Cardiac septum (tissue), 1 donor: ENCODE measurements at places on chromosomes 2 and 18. TPM values are rescaled to one million over a fixed set of nuclear protein-coding genes. Genes with fewer than 3 reads are reported as not detected.

GRCh38 chr18:77146249-77147080 is 13.9 kb upstream of the MBP start:
- DNase-seq: no peak

- DNase-seq: no peak
These were observed 4.8 kb downstream of the MSGN1 start for GRCh38 chr2:17821080-17821479.

DNA sequence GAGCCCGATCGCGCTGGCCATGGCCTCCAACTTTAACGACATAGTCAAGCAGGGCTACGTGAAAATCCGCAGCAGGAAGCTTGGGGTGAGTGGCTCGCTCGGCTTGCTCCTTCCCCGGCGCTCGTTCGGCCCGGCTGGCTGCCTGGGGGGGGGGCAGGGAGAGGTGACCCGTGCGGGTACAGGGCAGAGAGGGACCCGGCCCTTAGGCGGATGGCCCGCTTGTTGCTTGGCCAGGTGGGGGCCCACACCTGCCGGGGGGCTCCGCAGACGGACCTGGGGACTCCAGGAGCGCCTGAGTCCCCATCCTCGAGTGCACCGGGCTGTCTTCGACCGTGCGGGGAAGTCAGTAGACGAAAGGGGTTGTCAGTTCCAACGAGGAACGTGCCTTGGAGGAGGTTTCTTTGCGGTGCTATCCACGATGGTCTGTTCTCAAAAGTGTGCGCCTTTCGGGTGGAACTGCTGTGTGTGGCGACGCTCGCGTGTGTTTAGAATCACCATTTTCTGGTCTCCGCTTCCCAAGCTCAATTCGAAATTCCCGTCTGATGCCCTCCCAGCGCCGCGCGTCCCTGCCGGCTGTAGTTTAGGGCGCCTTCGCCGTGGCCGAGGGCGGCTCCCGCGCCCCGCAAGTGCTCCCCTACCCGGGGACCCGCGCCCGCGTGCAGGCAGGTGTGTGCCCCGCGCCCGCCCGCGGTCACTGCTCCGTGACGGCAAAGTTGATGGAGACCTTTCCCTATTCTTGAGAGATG is 711 bp downstream of the DOK6 start:
- DNase-seq: no peak

GRCh38 chr2:173578404-173579107 is 223.9 kb downstream of the CDCA7 start:
- DNase-seq: no peak

DNA sequence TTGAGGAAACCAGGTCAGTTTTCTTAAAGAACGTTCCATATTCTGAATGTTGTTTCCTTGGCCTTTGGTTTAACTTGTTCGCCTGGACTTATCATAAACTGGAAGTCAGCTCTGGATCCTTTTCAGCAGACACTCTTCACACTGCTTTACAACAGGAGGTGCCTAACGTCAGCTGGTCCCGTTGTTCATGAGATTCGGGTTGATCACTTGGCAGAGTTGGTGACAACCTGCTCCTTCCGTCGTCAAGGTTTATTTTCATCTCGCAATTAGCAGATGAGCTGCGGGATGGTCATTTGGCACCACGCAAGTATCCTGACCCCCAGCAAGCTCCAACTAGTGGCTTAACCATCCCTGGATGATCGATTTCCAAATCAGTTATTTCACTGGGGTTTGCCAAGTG is 23.0 kb upstream of the BIN1 start:
- no peak for DNase-seq

DNA sequence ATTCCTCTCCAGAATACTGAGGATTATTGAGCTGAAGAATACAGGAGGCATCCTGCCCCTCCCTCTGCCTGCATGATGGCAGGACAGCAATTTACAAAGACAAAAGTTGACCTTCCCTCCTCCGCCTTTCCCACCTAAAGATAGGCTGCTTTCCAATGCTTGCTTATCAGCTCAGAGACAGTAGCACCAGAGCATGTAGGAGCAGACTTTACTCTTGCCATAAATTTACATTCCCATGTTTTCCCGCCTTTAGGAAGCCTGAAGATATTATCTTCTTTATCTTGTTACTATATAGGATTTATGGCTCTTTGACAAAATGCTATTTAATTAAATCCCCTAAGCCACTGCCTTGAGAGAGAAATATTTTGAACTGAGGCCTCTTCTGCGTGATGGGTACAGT is 135.6 kb upstream of the HNMT start:
- DNase-seq: no peak

DNA sequence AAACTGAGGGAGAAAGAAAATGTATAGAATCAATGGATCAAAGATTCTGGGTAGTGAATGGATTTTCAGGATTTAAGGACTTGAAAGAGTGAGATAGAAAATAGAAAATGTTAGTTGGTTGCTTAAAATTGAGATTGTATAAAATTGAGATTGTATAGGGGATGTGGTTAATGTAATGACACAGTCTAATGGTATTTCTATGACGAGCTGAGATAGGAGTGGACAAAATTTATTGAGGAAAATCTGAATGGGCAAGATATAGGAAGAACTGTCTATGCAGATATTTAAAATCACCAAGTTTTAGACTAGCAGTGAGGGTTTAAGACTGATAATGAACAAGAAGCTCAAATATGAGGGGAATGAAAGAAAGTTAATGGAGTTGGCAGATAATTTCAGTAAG is 406.6 kb downstream of the NYAP2 start:
- DNase-seq: no peak

- DNase-seq: no peak
These were observed 73.1 kb downstream of the MYCN start for GRCh38 chr2:16013359-16013911.

- DNase-seq: no peak
These were observed 516.9 kb upstream of the DSEL start for GRCh38 chr18:68033466-68033865.

- no peak for DNase-seq
These were observed 268.1 kb downstream of the ZNF385B start for GRCh38 chr2:179593323-179593722.

GRCh38 chr2:101106453-101107181 is 44.6 kb downstream of the TBC1D8 start:
- no peak for DNase-seq

- no peak for DNase-seq
These were observed 4.1 kb upstream of the ZCCHC2 start for GRCh38 chr18:62518460-62519375.

GRCh38 chr2:40096360-40096759 is 317.3 kb upstream of the THUMPD2 start:
- DNase-seq: no peak

DNA sequence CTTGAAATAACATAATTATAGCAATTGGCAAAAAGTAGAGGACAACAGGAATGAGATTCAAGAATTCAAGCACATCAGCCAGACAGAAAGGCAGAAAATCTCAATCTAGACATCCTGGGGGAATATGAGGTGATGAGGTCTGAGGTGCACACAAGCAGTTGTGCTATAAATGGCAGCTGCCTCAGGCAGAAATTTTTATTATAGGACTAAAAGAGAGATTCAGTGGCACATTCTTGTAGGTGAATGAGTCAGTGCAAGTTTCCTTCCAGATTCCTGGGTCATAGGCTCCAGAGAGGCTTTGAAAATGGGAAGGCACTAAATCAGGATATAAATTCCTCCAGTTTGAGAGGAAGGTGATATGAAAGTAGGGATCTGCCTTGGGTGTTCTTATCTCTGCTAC is 127.2 kb upstream of the THSD7B start:
- no peak for DNase-seq

DNA sequence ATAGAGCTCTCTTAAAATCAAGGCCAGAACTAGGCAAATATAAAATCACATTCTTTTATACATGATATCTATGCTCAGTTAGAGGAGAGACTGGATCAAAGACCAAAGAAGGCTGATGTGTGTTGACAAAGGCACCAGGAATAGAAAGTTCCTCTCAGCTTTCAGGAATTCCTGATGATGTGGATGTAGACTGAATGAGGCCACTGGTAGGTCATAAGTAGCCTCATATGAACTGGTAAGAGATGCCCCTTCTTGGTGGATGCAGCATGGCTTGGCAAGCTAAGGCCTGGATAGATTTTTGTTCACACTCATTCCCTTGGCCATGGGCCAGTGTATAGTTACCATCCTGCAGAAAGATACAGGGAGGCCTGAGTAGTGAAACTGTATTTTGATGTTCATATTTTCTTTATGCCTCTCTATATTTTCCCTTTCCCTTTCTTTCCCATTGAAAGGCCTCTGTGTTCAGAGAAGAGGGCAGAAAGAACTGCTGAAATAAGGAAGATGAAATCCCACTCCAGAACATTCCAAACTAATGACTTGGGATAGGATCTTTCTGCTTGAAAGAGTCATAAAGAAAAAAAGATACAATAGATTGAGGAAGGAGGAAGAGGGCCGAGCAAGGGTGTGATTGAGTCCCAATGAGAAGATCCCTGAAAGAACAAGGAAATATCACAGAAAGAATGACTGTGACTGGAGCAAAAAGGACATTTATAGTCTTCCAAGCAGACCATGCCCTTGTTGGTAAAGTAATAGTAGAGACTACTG is 2182.7 kb upstream of the PIK3C3 start:
- DNase-seq: no peak

GRCh38 chr2:121969766-121970639 is 214.6 kb downstream of the TSN start:
- no peak for DNase-seq

DNA sequence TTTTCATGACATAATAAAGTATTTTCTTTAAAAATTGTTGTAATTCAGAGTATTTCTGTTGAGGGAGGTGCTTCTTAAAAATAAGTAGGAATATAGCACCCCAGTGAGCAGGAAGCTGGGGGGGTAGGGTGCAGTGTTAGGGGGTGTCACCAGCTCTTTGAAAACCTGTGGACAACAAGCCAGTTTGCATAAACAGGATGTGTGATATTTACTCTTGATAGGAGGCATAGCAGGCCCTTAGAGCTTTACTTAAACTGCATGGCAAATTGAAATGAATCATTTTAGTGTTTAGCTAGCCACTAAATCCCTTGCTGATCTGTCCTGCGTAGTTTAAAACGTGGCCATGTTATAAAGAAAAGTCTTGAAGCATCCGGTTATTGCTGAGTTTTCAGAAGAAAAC is 8.4 kb downstream of the TGIF1 start:
- DNase-seq: no peak

Gene OXER1
- total RNA-seq: 0.94 TPM

Gene DSC2
- 26.7 TPM for total RNA-seq

Gene SKOR2
- not detected for total RNA-seq

Gene TMEM237
- 17.0 TPM for total RNA-seq

Gene ABCG8
- total RNA-seq: not detected

Gene TAF1B
- 8.4 TPM for total RNA-seq

Gene PAIP2B
- total RNA-seq: 30.7 TPM

Gene ERCC3
- 23.4 TPM for total RNA-seq

Gene IL36B
- not detected for total RNA-seq
